Karpas-422 (cell line): ENCODE measurements at places on chromosomes 12 and 14.
A peak's percentile ranks its signal among the peaks of the same experiment; 100 is the strongest.

DNA sequence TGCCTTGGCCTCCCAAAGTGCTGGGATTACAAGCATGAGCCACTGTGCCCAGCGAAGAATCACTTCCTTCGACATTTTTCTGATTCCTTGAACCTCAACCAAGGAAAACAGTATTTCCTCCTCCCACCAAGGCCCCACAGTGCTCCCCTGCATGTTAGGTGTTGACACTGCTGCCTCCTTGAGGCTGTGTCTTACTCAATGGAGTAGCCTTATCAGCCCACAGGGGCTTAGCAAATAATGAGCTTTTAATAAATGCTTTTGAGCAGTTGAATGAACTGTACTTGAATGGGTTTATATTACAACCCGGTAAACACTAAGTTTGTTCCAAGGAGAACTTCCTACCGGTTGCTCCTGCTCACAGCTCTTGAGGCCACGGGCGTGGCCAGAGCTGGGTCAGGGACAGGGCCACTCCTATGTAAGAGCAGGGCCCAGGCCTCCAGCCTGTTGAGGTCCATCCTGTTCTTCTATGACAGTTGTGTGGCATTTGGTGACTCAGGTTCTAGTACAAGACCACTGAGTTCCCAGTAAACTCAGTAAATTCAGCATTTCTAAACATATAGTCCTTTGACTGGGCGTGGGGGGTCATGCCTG, 36.8 kb upstream of the TUBA1A start:
- H3K4me1 ChIP-seq: peaks cover 13% of the 10 kb centered on the region
- H3K27me3 ChIP-seq: no peaks in the 10 kb centered on the region
- H3K27ac ChIP-seq: no peak overlapping the region
- peak; percentile 52 for DNase-seq

GRCh38 chr12:119783787-119784186, 93.3 kb downstream of the CIT start:
- DNase-seq: no peak
- H3K27ac ChIP-seq: peak overlapping the region; percentile 98
- no peaks in the 10 kb centered on the region for H3K27me3 ChIP-seq
- H3K4me3 ChIP-seq: no peak overlapping the region
- H3K36me3 ChIP-seq: 0 out of 2 replicates have a peak, but pooled peaks cover 6% of the 10 kb centered on the region
- peaks cover 57% of the 10 kb centered on the region for H3K4me1 ChIP-seq

- no peaks in the 10 kb centered on the region for H3K36me3 ChIP-seq
- no peak for DNase-seq
- no peaks in the 10 kb centered on the region for H3K4me1 ChIP-seq
- H3K4me3 ChIP-seq: no peak overlapping the region
Observed at GRCh38 chr12:85568395-85569103, 267.7 kb downstream of the RASSF9 start.

DNA sequence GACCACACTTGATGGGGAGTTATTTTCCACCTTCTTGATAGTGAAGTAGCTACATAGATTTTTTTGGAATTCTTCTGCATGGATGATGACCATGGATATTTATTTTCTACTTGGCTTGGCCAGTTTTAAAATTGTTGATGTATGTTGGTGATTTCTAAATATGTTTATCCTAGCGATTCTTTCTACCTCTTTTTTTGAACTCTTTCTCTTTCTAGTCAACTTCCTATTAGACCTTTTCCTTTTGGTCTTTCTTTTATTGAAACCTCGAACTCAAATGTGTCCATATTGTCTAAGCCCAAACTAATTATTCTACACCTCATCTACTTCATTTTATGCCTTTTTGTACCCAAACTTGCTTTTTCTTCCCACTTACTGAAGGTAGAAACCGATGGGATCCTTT, 37.0 kb downstream of the CCDC91 start:
- peaks cover 33% of the 10 kb centered on the region for H3K4me1 ChIP-seq
- no peak overlapping the region for H3K4me3 ChIP-seq
- no peaks in the 10 kb centered on the region for H3K27me3 ChIP-seq
- no peak for DNase-seq

GRCh38 chr12:112861284-112861683, 45.5 kb upstream of the OAS1 start:
- H3K27me3 ChIP-seq: 0 out of 2 replicates have a peak, but pooled peaks cover 2% of the 10 kb centered on the region
- no peaks in the 10 kb centered on the region for H3K36me3 ChIP-seq
- no peak overlapping the region for H3K4me3 ChIP-seq
- H3K27ac ChIP-seq: no peak overlapping the region
- DNase-seq: no peak

- H3K4me3 ChIP-seq: no peak overlapping the region
- DNase-seq: peak; percentile 67
- no peaks in the 10 kb centered on the region for H3K4me1 ChIP-seq
- H3K27ac ChIP-seq: no peak overlapping the region
- no peaks in the 10 kb centered on the region for H3K27me3 ChIP-seq
- H3K36me3 ChIP-seq: no peaks in the 10 kb centered on the region
Observed at GRCh38 chr14:64801800-64802199, 77.9 kb downstream of the SPTB start.

GRCh38 chr12:119147847-119148448, 30.8 kb upstream of the HSPB8 start:
- no peak for DNase-seq
- H3K27ac ChIP-seq: no peak overlapping the region
- no peak overlapping the region for H3K4me3 ChIP-seq
- H3K27me3 ChIP-seq: no peaks in the 10 kb centered on the region; the same call in 1 of the 2 replicates
- H3K4me1 ChIP-seq: no peaks in the 10 kb centered on the region
